ENCODE measurements at places on chromosomes 4 and X.

DNA sequence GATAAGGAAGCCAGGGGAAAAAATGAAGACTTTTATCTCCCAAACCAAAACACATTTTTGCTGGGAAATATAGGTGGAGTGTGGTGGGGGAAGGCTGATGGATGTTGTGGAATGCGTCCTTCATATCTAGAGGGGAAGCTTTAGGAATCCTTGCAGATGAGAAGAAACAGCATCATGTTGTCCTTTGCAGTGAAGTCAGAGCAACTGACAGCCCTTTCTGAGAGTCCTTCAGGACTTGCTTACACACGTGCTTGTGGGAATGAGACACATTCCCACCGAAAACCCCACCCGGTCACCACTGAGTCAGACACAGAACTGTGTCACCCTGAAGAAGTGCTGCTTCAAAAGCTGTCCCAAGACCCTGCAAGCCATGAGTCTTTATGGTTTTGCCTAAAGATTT lies 81.5 kb downstream of the SHROOM2 start:
- DNase-seq, result no peak

DNA sequence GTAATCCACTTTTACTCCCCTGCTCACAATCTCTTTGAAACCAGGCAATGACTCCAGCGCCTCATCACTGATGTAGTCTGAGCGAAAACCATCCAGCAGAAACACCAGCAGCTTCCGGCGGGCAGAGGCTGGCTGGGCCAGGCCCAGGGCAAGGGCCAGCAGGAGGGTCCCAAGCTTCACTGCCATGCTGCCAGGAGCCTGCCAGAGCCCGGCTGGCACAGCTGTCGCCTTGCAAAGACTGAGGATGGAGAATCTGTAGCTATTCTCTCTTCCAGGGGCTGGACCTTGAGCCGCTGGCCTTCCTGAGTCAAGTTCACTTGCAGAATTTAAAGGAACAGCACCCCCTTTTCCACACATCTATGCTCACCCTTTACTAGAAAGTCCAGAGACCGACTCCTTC lies at the start of gene ENPP6:
Gene ENPP6, minus strand, starts transcription at position 240 of the 400 bp plus-strand sequence. Its CDS starts 54 bp downstream, at position 186.
- DNase-seq, result no peak

DNA sequence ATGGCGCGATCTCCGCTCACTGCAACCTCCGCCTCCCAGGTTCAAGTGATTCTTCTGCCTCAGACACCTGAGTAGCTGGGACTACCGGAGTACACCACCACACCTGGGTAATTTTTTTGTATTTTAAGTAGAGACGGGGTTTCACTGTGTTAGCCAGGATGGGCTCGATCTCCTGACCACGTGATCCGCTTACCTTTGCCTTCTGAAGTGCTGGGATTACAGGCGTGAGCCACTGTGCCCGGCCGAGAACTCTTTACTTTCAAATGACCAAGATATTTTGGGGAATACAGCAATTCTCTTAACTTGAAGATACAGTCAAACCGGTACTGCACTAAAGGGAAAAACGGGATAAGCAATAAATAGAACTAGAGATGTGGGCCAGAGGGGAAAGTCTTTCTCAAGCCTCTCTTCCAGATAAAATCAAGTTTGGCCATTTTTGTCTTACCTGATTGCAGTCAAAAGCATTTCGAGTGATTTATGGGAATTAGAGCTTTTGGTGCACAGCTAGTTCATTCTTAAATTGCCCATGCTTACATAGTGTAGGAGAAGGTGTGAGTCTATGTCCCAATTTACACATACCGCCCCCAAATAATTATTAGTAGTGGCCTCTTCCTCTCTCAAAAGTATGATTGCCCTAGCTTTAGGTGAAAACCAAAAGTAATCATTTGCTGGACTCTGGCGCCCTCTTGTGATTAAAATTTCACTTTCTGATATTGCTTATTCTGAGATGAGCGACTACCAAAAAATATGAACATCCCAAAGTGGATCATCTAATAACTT lies 53.2 kb upstream of the ABCG2 start:
- peak; percentile 84 for DNase-seq

- DNase-seq, result no peak
Measured at GRCh38 chr4:24867766-24868296, 45.0 kb downstream of the CCDC149 start.

DNA sequence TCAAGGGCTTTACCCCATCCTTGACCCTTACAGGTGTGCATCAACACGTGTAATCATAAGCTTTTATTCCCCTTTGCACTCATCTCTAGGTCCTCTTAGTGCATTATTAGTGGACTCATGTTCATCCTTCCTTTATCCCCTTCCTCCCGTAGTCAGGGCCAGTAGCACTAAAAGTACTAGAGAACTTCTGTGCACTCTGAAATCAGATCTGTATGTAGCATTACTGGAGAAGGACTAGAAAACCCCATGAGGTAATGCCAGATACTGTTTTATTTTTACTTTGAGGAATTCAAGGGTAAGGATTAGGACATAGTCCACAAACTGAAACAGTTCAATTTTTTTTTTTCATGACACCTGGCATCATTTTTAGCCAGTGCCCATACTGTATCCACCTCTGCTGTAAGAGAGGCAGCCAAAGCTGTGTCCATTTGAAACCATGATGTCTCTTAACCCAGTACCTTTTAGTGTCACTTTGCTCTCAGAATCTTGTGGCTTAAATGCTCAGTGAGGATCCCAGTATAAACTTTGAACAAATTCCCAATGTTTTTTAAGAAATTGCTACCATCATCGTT lies 134.7 kb downstream of the FNIP2 start:
- DNase-seq, result no peak

GRCh38 chr4:121098266-121098665 lies 25.9 kb upstream of the NDNF start:
- no peak for DNase-seq

DNA sequence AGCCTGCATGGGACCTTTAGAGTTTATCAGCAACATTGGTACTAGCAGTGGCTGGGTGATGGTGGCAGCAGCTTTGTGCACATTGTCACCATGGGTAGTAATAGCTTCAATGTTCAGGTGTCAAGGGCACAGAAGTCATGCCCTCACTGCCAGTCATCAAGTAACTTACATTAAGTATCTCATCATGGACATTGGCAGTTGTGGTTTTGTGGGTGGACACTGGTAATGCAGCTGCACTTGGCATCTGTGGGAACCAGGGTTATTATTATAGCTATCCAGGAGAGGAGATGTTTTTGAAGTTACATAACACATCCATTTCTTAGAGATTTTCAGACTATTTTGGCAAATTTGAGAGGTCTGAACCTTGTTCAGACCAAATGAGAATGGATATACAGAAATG lies 243.2 kb upstream of the NOCT start:
- no peak for DNase-seq

GRCh38 chrX:96824166-96824565 lies 59.5 kb upstream of the RPA4 start:
- no peak for DNase-seq

DNA sequence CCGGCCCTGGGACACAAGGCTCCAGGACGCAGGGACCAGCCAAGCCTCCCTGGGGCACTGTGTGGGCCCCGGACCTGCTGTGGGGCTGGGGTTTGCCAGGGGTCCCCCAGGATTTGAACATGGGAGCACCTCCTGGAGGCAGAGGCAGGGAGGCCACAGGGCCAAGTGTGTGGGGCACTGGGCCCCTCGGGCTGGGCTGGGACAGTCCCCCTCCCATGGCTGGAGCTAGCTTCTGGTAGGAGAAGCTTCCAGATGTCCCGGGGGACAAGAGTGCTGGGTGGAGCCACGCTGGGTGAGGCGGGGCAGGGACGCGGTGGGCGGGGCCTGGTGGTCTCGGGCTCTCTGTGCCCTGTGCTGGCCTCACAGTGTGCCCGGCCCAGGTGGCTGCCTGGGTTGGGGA lies 18.6 kb downstream of the FGFRL1 start:
- DNase-seq, result no peak

DNA sequence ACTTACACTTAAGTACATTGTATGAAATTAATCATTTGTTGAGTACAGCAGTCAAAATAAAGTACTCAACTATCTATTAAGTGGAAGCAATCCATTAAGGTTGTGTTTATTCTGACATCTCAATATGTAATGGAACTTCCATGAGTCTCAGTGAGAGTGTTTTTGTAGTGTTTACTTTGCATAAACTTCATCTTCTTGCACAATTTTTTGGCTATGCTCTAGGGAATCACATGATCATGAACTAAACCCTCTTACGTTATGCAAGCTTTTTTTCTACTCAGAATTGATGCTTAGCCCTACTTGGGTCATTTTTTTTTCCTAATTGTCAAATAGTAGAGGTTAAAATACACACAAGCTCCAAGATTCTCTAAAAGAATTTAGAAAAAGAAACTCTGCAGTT lies 21.1 kb upstream of the PIGA start:
- DNase-seq, result peak; percentile 83

- DNase-seq, result no peak
Measured at GRCh38 chrX:9875801-9876200, 89.6 kb downstream of the SHROOM2 start.

GRCh38 chrX:153723351-153724251 lies 586 bp downstream of the BCAP31 start:
- peak; percentile 63 for DNase-seq

DNA sequence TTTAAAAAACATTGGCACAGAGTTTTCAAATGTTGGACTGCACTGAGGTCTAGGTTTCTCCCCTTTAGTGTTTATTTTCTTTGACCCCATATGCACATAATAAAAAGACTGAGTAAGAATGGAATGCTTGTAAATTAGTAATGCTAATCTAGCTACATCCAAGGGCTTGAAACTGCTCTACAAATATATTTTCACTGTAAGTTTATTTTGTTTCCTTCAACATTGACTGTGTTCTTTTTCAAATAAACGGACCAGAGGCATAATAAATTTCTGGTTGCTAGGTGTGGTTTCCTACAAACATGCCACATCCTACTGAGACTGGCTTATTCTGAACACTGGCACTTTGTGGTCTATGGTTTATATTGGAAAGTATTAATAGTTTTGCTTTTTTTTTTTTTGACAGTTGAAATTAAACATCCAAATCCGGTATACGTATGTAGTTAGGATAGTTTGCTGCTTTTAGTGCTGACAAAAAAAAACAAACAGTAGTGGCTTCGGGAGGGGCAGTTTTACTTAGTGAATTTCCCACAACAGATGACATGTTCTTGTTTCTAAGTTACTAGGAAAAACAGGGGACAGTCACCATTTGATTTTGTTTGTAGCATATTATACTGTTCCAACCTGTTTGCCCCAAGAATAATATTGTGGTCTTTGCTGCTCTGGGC lies 13.2 kb downstream of the CA5B start:
- DNase-seq, result peak; percentile 64

GRCh38 chr4:144649646-144650045 lies 3.7 kb downstream of the HHIP start:
- DNase-seq, result no peak

DNA sequence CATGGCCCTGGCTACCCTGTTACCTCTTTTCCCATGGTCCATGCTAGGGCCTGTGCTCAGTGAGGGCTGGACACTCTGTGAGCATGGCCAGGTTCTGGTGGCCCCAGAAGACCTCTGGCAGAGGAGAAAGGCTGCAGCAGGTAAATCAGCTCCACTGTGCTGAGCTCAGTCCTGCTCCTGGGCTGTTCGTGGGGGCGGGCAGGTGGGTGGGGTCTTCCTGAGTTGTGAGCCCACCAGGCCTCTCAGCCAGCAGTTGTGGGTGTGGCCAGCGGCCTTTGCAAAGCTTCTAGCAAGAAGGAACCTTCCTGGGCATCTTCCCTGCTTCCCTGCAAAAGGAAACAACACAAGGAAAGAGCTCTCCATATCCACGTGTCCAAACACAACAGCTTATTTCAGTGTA lies 85.3 kb upstream of the STX18 start:
- DNase-seq, result no peak

DNA sequence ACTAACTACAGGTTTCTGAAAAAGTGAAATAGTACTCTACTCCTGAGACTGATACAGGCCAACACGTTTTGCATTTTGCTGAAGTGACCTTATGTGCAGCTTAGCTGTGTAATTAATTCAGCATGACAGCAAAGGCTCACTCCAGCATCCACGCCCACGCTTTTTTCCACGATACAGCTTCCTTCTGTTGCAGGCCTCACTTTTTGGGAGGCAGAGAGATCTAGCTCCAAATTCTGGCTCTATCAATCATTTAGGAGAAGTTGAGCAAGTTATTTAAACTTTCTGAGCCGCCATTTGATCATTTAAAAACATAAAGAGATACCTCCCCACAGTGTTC lies 160.3 kb downstream of the AFAP1 start:
- DNase-seq, result peak; percentile 66

- DNase-seq, result no peak
Measured at GRCh38 chr4:55066018-55066417, 59.4 kb downstream of the KDR start.

- no peak for DNase-seq
Measured at GRCh38 chrX:3371163-3371562, 24.7 kb upstream of the MXRA5 start.

GRCh38 chrX:112839856-112840255 lies 775 bp downstream of the AMOT start:
- DNase-seq, result no peak

DNA sequence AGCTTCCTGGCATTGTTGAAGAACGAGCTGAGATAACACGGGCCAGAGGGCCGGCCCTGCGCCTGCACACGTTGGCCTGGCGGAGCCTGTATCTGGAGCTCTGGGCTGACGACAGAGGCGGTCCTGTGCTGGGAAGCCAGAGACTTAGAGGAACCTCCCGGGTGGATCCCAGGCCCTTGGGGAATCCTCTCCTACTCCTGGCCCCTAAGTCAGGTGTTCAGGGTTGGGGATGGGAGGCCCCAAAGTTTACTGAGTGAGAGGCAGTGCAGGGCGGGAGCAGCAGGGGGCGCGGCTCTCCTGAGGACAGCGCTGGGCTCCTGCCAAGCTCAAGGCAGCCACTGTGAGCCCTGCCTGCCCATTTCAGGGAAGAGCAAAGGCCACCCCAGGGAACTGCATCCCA lies 2.5 kb upstream of the HTRA3 start:
- DNase-seq, result peak; percentile 12

GRCh38 chr4:37715889-37716402 lies 29.8 kb upstream of the RELL1 start:
- no peak for DNase-seq

GRCh38 chrX:74133156-74133796 lies 170.7 kb upstream of the ZCCHC13 start:
- DNase-seq, result peak; percentile 89

- DNase-seq, result no peak
Measured at GRCh38 chrX:120286733-120287512, 24.3 kb downstream of the TMEM255A start.

DNA sequence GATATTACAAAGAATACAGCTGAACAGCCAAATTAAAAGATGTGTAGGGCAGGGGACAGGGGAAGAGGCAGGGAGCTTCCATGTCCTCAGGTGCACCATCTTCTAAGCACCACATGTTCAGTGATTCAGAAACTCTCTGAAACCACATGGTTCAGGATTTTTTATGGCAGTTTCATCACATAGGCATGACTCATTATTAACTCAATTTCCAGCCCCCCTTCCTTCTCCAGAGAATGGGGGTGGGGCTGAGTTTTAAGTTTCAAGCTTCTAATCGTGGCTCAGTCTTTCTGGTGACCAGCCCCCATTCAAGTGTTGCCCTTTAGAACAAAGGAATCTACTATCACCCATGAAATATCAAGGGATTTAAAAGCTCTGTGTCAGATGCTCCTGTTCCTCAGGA lies 317.8 kb upstream of the GALNT7 start:
- DNase-seq, result peak; percentile 73

All from adipocyte (in vitro differentiated cells).